Esophagus squamous epithelium (tissue), 5 donors: ENCODE measurements at places on chromosomes 2 and 18. TPM values are rescaled to one million over a fixed set of nuclear protein-coding genes. Genes with fewer than 3 reads are reported as not detected.
A peak's percentile ranks its signal among the peaks of the same experiment; 100 is the strongest.

DIS3L2 gene
- 24.7 TPM for total RNA-seq

FZD7 gene
- 2.6 TPM for total RNA-seq

AKAIN1 gene
- not detected for total RNA-seq

EMX1 gene
- not detected for total RNA-seq

CDH20 gene
- not detected for total RNA-seq

DES gene
- total RNA-seq, result 327 TPM

DNA sequence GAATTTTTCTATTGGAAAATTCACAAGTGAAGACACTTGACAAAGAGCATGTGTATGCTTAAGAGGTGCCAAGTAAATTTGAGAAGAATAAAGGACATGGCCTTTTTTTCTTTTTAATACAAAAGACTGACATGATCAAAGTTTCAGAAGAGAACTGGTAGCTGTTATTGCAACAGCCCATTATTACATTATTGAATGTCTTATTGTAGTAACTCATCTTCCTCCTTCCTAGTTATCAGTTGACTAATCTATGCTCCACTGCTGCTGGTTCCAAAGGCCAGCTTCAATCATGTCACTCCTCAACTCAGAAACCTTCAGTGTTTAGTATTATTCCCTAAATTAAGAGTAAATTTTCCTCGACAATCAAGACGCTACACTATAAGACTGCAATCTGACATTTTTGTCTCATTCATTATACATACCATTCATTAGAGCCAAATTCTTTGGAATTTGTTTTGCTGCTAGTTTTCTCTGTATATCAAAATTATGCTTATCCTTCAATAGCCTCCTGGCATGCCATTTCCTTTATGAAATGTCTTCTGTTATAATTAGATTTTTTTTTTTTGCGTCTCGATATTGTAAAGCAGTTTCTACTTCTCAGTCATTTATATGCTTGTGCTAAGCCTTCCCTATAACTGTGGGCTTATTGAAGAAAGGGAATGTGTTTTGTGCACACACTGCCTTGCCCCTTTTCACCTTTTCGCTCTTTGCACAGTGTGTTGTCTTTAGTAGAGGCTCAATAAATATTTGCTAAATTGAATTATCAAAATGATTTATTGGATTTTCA lies 27.9 kb downstream of the ITGA4 start:
- no peaks in the 10 kb centered on the region for H3K36me3 ChIP-seq
- no peak overlapping the region for H3K4me3 ChIP-seq
- H3K27me3 ChIP-seq, result no peaks in the 10 kb centered on the region
- H3K4me1 ChIP-seq, result no peaks in the 10 kb centered on the region
- DNase-seq, result no peak

DNA sequence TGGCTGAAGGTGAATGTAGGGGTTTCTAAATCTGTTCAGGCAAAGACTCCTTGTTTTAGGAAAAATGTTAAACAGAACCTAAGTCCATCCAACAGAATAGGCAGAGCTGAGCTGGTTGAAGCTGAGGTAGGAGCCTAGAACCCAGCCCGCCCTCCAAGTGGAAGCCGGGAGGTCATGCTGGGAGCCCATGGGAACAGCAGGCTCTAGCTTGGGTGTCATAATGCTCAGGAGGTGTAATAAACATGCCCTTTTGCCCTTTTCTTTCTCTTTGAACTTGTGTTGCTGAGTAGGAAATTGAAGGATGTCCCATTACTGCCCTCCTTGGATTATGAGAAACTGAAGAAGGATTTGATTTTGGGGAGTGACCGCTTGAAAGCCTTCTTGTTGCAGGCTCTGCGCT lies 60.3 kb downstream of the ARMC9 start:
- no peak overlapping the region for H3K4me3 ChIP-seq
- H3K4me1 ChIP-seq, result no peaks in the 10 kb centered on the region
- no peak for DNase-seq

DNA sequence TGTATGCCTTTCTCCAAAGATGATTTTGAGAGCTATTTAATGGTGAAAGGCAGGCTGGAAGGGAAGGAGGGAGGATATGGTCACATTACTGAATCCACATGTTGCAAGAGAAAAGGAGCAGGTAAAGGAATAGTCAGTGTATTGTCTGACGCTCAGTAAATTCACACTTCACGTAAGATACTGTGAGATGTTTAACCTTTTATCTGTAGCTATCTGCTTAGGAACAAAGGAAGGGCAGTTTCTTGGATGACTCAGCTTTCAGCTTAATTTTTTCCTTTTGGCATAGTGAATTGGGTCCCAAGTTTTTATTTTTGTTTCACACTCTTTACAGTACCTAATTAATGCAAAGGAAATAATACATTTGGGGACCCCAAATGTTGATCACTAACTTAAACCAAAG lies 96.2 kb downstream of the PMS1 start:
- H3K27me3 ChIP-seq, result no peaks in the 10 kb centered on the region
- H3K36me3 ChIP-seq, result no peaks in the 10 kb centered on the region
- H3K4me3 ChIP-seq, result no peak overlapping the region
- H3K27ac ChIP-seq, result no peak overlapping the region

DNA sequence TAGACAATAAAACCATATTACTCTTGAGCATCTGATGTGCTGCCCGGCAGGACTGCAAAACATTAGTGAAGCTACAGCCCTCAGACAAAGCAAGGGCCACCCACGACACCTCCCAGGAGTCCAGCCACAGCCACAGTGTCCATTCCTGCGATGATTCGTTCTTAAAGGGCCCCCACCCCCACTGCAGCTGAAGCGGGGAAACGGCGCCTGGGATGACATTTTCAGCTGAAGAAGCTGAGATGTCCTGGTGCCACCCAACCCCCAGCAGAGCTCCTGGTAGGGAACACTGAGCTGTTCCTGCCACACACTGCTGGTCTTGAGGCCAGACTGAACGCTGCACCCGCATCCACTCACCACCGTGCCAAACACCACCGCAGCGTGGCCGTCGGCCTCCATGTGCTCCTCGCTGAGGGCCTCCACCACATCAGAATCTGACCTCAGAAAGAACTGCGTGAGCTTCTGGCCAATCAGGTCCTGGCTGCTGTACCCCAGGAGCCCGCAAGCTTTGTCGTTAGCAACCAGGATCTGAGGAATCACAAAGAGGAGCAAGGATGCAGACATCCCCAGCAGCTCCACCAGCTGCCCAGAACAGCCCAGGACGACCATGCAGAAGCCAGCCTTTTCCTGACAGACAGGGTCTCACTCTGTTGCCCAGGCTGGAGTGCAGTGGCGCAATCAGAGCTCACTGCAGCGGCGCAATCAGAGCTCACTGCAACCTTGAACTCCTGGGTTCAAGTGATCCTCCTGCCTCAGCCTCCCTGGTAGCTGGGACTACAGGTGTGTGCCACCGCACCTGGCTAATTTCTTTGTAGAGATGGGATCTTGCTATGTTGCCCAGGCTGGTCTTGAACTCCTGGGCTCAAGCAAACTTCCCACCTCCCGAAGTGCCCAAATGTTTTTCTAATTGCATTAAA lies 9.5 kb downstream of the PASK start:
- H3K27ac ChIP-seq, result no peak overlapping the region
- H3K4me3 ChIP-seq, result no peak overlapping the region
- no peaks in the 10 kb centered on the region for H3K4me1 ChIP-seq
- DNase-seq, result no peak
- H3K27me3 ChIP-seq, result no peaks in the 10 kb centered on the region

GRCh38 chr2:9543557-9543956 lies 12.1 kb downstream of the ADAM17 start:
- H3K4me1 ChIP-seq, result peaks cover 64% of the 10 kb centered on the region
- no peak for DNase-seq
- H3K36me3 ChIP-seq, result no peaks in the 10 kb centered on the region
- no peak overlapping the region for H3K4me3 ChIP-seq

- H3K4me3 ChIP-seq, result no peak overlapping the region
- H3K27me3 ChIP-seq, result no peaks in the 10 kb centered on the region
- no peak overlapping the region for H3K27ac ChIP-seq
- H3K4me1 ChIP-seq, result no peaks in the 10 kb centered on the region
These were observed 47.8 kb downstream of the LRRTM1 start for GRCh38 chr2:80256782-80257167.

GRCh38 chr2:38634684-38635083 lies 31.2 kb upstream of the GALM start:
- no peak overlapping the region for H3K27ac ChIP-seq
- DNase-seq, result no peak
- no peaks in the 10 kb centered on the region for H3K4me1 ChIP-seq
- H3K27me3 ChIP-seq, result no peaks in the 10 kb centered on the region

DNA sequence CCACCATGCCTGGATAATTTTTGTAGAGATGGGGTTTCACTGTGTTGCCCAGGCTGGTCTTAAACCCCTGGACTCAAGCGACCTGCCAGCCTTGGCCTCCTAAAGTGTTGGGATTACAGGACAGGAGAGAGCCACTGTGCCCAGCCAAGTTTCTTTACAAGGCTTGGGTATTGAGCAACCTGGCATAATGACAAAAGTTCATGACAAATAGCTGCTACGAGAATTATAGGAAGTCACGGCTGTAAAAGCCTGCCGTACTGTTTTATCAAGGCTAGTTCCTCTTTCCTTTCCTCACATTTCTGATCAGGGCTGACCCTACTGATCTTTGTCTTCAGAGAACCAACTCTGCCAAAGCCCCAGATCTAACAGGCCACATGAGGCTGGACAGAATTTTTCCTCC lies 490.4 kb upstream of the SPRED2 start:
- no peaks in the 10 kb centered on the region for H3K36me3 ChIP-seq
- H3K27ac ChIP-seq, result peak overlapping the region; percentile 54
- DNase-seq, result no peak

DNA sequence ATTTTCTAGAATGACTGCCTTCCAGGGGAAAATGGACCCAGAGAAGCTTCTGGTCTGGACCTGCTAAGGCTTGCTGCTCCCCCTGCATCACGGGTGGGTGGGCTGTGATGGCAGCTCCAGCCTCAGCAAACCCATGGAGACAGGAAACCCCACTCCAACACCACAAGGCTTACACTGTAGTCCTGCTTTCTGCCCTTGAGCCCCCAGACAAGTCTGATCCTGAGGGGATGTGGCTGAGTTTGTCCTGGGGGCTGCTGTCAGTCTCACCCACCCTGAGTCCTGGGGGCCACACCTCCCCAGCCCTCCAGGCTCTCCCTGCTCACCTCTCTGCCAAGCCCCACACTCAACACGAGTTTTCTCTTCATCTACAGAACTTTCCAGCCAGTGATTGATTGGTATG lies 279.4 kb downstream of the EIPR1 start:
- H3K4me1 ChIP-seq, result no peaks in the 10 kb centered on the region
- H3K27me3 ChIP-seq, result no peaks in the 10 kb centered on the region
- DNase-seq, result no peak
- no peak overlapping the region for H3K27ac ChIP-seq
- no peaks in the 10 kb centered on the region for H3K36me3 ChIP-seq

DNA sequence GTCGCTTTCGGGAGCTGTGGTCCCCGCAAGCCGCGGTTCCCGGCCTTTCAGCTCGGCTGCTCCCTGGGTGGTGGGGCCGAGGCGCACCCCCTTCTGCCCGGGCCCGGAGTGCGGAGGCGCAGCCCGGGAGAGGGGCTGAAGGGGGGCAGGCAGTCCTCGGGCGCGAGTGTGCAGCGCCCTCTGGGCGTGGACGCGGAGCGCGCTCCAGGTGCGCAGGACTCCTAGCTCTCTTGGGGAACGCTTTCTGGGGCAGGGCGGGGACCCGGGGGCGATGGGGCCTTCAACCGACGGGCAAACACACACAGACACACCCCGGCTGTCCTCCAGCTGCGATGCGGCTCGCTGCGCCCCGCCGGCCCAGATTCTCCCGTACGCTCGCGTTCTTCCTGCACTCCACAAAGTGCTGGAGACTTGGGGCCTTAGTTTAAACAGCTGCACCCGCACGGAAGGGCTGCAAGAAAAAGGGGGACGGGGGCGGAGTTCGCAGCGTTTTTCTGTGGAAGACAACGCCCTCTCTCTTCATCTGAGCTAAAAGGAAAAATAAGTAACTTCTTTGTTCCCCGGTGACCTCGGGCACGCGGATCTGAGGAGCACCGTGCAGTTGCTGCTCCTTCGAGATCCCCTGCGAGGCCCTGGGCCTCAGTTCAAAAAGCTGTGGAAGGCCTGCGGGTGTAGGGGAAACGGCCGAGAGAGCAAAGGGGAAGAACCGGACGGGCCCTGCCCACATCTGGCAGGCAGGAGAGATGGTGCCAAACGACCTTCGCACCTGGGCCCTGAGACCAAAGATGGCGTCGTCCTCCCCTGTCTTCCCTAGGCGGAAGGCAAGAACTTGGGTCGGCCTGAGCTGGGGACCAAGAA lies 593 bp upstream of the SDC1 start:
- H3K4me3 ChIP-seq, result peak overlapping the region; percentile 86
- DNase-seq, result peak; percentile 9
- H3K27me3 ChIP-seq, result no peaks in the 10 kb centered on the region
- H3K36me3 ChIP-seq, result no peaks in the 10 kb centered on the region

GRCh38 chr2:235447210-235447609 lies 46.6 kb upstream of the AGAP1 start:
- no peak overlapping the region for H3K27ac ChIP-seq
- no peak for DNase-seq
- no peaks in the 10 kb centered on the region for H3K36me3 ChIP-seq
- H3K27me3 ChIP-seq, result peaks cover 6% of the 10 kb centered on the region
- H3K4me1 ChIP-seq, result no peaks in the 10 kb centered on the region
- no peak overlapping the region for H3K4me3 ChIP-seq

DNA sequence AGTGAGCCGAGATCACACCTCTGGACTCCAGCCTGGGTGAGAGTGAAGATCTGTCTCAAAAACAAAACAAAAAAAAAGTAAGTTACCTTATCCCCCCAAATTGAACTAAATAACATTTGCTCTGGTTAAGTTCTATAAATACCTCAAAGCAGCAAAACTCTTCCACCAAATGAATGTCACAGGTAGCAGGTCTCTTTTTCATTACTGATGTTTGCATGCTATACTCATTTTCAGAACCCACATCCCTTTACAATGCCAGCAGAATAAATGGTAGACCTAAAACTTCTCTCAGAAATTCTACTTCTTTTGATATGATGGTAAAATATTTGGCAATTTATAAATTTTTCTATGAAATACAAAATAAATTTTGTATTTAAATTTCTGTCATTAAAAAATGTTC lies 22.3 kb downstream of the INO80D start:
- H3K27ac ChIP-seq, result no peak overlapping the region
- no peaks in the 10 kb centered on the region for H3K27me3 ChIP-seq
- H3K4me3 ChIP-seq, result no peak overlapping the region

GRCh38 chr18:79631096-79631507 lies 48.5 kb upstream of the CTDP1 start:
- no peak for DNase-seq
- H3K27ac ChIP-seq, result no peak overlapping the region
- no peaks in the 10 kb centered on the region for H3K36me3 ChIP-seq
- no peak overlapping the region for H3K4me3 ChIP-seq
- peaks cover 1% of the 10 kb centered on the region for H3K4me1 ChIP-seq
- no peaks in the 10 kb centered on the region for H3K27me3 ChIP-seq

- peaks cover 34% of the 10 kb centered on the region for H3K27me3 ChIP-seq
- no peak overlapping the region for H3K4me3 ChIP-seq
- DNase-seq, result no peak
These were observed 72.5 kb downstream of the ACOXL start for GRCh38 chr2:110804915-110805314.

DNA sequence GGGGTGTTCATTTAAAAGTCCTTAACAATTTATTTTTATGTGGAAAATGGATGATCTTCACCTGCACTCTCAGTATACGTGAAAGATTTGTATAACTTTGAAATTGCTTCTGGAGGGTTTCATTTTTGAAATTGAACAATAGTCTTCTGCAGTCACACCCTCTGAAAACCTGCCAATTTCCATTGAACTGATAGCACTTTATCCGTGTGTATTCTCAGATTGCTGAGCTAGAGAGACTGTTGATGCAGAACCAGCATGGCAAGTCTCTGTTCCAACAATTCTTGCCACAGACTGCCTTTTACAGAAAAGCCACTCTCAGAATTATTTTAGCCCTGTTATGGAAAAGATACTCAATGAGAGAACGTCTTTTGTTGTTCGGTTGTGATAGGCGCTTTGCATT lies 6.6 kb upstream of the GULP1 start:
- no peak for DNase-seq
- H3K27ac ChIP-seq, result peak overlapping the region; percentile 39
- H3K36me3 ChIP-seq, result no peaks in the 10 kb centered on the region
- no peak overlapping the region for H3K4me3 ChIP-seq
- H3K27me3 ChIP-seq, result no peaks in the 10 kb centered on the region
